ENCODE measurements at places on chromosomes 7 and 10.

GRCh38 chr7:96824686-96825085 is 115.0 kb upstream of the SEM1 start:
- H3K27me3 ChIP-seq: no peaks in the 10 kb centered on the region
- H3K27ac ChIP-seq: no peak overlapping the region
- no peak for DNase-seq

- H3K27ac ChIP-seq: no peak overlapping the region
- no peak overlapping the region for H3K4me3 ChIP-seq
- H3K4me1 ChIP-seq: peaks cover 3% of the 10 kb centered on the region
- DNase-seq: no peak
- no peaks in the 10 kb centered on the region for H3K36me3 ChIP-seq
These were observed 556.8 kb upstream of the GALNT17 start for GRCh38 chr7:70574970-70575799.

- peaks cover under 1% of the 10 kb centered on the region for H3K4me1 ChIP-seq
- no peak overlapping the region for H3K27ac ChIP-seq
- no peak overlapping the region for H3K4me3 ChIP-seq
- H3K27me3 ChIP-seq: no peaks in the 10 kb centered on the region
These were observed 104.7 kb upstream of the RHEB start for GRCh38 chr7:151624246-151624928.

DNA sequence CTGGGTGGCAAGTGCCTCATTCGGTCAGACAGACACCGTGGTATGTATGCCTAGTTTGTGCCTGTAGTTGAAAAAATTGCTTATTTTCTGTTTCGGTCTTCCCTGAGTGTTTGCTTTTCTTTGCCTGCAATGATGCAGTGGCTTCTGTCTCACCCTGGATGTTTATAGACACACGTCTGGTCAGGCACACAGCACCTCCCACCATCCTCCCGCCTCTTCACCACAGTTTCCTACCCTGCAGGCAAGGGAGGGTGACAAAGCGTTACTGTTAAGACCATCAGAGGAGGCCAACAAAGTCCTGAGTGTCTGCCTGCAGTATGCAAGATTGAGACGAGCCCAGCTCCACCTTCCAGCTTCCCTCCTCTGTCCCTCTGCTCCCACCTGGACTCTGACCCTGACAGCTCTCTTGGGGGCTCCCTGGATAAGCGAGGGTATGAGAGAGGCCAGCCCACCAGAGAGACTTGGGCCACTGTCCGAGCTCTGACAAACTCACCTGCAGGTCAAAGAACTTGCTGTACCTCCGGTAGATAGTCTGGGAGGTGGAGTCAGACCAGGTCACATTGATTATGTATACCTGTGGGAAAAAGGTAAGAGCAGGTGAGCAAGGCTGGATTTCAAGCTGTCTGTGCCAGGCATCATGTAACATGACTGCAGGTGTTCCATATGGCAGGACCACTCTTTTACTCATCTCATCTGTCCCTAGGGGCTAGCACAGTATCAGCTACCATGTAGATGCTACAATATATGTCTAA is 54.4 kb downstream of the SH3PXD2A start:
- DNase-seq: no peak
- H3K4me1 ChIP-seq: peaks cover 6% of the 10 kb centered on the region

Data from lung (tissue), 17 donors.